ENCODE measurements at places on chromosomes 11 and 22.
A peak's percentile ranks its signal among the peaks of the same experiment; 100 is the strongest.

GRCh38 chr11:34160049-34160721 is 54.8 kb downstream of the NAT10 start:
- DNase-seq = peak; percentile 32

DNA sequence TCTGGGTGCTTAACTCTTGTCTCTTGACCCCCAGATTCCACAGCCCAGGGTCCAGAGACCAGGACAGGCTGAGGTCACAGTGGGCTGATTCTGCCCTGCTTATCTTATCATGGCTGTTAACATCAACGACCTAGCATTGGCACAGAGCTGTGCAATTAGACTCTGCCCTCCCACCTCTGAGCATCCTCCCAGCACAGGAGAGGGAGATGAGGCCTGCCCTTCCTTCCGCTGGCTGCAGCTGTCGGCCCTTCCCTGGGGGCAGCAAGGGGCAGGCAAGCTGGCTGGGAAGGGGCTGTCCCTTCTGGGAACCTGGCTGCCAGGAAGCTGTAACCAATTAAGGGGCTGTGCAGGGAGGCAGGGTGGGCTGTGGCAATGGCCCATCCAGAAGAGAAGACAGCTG is 22.5 kb downstream of the LRRC10B start:
- no peak for DNase-seq

DNA sequence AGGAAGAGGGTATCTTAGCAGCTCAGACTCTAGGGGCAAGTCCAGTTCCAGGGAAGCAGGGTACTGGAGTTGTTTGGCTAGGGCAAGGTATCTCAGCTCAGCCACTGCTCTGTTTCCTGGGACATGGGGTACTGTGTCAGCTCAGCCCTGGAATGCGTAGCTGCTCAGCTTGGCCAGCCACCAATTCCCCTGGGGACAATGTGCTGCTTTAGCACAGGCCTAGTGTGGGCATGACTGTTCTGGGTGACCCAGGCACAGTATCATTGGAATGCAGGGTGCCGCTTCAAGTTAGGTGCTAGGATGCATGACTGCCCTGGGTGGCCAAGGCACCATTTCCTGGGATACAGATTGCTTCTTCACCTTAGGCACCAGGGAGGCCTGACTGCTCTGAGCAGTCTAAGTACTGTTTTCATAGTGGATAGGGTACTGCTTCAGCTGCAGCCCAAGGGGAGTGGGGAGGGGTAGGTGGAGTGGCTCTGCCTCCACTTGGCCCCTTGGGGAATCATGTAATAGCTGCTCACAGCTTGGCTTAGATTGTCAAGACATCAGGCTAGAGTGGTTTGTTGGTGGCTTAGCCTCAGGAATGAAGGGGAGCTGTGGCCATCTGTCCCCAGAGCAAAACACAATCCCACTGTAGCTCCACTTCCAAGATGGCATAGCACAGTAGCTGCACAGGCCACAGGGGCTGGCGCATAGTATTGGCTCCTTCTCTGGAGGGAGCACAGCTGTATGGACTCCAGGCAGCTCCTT is 36.0 kb downstream of the MADD start:
- no peak for DNase-seq

GRCh38 chr11:113977071-113977490 is 2.2 kb downstream of the HTR3A start:
- DNase-seq = no peak

- DNase-seq = no peak
These were observed 224.3 kb upstream of the PITPNB start for GRCh38 chr22:28143241-28143865.

Measured in NCI-H1105 treated with DMSO at 0.1 percent for 48 hours (cell line).